Cerebellar nuclear complex (tissue), 1 donor: ENCODE measurements at places on chromosomes 6 and 20.

GRCh38 chr6:508614-509013, 117.1 kb downstream of the IRF4 start:
- no peak for DNase-seq

GRCh38 chr20:34061695-34062094, 50.3 kb downstream of the EIF2S2 start:
- DNase-seq, result no peak

- DNase-seq, result no peak
These were observed 40.4 kb upstream of the TINAG start for GRCh38 chr6:54267798-54268197.

- no peak for DNase-seq
These were observed 520.9 kb downstream of the CD83 start for GRCh38 chr6:14638435-14638905.

GRCh38 chr6:150093397-150093796, 24.5 kb upstream of the ULBP3 start:
- DNase-seq, result no peak
